Hepatocyte (in vitro differentiated cells): ENCODE measurements at places on chromosomes 13 and 19.
A peak's percentile ranks its signal among the peaks of the same experiment; 100 is the strongest.

- peak; percentile 62 for DNase-seq
Measured at GRCh38 chr19:29421196-29421545, 104.6 kb upstream of the VSTM2B start.

DNA sequence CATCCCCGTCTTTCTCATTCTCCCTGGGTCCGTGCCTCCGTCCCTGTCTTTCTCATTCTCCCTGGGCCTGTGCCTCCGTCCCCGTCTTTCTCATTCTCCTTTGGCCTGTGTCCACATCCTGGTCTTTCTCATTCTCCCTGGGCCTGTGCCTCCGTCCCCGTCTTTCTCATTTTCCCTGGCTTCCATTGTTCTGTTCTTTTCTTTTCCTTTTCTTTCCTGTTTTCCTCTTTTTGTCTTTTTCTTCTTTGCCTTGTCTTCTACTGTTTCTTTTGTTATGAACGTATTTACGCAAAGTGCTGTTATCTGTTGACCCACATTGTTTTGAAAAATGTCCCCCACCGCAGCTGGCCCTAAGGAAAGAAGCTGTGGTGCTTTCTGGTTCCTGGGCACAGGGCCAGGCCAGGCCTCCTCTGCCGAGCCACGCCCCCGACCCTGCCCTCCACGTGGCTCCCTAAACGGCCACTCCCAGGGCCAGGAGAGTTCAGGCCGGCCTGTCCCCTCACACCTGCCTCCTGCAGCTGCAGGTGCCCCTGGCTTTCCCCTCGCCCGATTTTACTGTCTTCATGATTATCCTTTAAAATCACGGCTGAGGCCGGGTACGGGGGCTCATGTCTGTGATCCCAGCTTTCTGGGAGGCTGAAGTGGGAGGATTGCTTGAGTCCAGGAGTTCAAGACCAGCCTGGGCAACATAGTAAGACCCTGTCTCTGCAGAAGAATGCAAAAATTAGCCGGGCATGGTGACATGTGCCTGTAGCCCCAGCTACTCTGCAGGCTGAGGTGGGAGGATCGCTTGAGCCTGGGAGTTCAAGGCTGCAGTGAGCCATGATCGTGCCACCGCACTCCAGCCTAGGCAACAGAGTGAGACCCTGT, 14.0 kb upstream of the TMPRSS9 start:
- no peak for DNase-seq

DNA sequence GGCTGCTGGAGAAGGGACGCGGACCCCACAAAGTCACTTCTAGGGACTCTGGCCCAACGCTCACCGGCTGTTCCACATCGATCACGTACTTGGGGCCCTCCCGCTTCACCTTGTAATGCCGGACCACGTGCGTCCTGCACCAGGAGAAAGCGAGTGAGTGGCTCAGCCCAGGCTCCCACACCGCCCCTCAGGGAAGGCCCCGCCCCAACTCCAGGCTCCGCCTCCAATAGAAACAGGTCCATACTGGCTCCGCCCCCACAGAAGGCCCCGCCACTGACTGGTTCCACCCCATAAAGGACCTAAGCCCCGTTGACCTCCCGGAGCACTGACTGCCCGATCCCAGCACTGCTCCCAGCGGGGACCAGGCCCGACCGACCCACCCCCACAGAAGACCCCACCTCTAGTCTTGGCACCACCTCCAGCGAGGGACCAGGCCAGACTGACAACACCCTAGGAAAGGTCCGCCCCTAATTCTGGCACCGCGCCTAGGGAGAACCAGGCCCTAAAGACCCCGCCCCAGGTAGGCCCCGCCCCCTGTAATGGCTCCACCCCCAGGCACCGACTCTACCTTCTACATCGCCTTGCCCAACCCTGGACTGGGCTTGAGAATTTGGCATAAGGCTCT, 11.3 kb downstream of the STAP2 start:
- DNase-seq = peak; percentile 81

- peak; percentile 15 for DNase-seq
Measured at GRCh38 chr19:29119590-29119989, 93.4 kb downstream of the UQCRFS1 start.
